GM04503 (cell line): ENCODE measurements at places on chromosomes 4 and X.

- DNase-seq, result peak; percentile 94
These were observed 193.0 kb upstream of the C1QTNF7 start for GRCh38 chr4:15234856-15235126.

GRCh38 chrX:150868625-150869024 is 29.8 kb downstream of the CD99L2 start:
- DNase-seq, result no peak

DNA sequence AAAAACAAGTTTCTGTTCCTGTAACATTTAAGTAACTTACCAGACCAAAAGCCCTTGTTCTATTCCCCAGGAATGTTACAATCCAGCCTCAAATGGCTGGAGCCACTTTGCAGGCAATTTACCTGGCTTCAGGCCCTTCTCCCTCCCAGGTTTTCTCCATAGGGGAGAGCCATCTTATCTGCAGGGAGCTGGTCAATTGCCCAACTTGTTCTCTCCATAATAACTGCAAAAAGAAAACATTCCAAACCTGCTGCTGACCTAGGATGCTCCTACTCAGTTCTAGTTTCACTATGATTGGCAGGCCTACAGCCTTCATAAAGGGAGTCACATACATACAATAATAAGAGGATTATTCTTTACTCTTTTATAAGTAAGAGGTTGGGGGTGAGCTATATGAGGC is 670.7 kb downstream of the PCDH7 start:
- no peak for DNase-seq

DNA sequence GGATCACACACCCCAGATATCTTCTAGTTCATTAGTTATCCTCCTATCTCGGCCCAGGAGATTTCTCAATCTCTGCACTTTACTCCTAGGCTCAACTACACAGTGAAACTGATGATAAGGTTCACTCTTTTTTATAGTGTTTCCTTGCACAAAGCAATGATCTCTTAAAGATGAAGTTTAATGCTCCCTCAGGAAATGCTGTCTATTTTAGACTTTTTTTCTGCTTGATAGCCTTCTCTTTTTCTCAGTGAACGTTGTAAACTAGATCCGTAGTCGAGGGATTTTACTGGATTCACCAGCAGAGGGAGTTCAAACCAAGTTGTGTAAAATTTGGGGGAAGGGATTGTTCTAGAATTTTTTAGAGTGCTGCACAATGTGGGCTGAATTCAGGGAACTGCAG is 269.6 kb downstream of the GBA3 start:
- peak; percentile 17 for DNase-seq

- DNase-seq, result no peak
These were observed 3.3 kb downstream of the RELL1 start for GRCh38 chr4:37682701-37683401.

DNA sequence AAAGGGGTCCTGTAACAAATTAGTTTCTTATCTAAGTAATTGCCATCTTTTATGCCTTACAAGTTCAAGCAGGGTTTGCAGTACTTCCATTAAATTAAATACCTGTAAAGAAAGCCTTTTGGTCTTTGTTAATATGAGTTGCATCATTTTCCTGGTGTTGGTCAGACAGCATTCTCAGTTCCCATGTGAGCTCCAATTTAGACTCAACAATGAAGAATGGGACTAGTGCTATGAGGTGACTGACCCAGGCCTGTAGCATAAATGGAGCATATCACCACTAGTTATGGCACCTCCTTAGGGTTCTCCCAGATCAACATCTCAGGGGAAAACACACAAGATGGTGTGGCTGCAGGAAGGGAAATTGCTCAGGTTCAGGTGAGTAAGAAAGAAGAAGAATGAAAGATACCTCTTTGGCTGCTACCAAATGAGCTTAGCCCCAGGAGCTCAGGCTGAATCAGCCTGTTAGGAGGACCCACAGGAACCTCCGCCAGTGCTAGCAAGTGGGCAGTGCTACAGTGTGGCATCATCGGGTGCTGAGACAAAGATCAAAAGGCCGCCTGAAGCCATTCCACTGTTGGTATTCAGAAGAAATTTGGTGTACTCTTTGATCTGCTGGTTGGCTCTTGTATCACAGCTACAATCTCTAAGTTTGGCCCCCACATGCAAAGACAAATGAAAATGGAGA is 1.8 kb downstream of the TTC29 start:
- DNase-seq, result no peak

GRCh38 chr4:78613522-78614321 is 62.2 kb downstream of the ANXA3 start:
- DNase-seq, result no peak

DNA sequence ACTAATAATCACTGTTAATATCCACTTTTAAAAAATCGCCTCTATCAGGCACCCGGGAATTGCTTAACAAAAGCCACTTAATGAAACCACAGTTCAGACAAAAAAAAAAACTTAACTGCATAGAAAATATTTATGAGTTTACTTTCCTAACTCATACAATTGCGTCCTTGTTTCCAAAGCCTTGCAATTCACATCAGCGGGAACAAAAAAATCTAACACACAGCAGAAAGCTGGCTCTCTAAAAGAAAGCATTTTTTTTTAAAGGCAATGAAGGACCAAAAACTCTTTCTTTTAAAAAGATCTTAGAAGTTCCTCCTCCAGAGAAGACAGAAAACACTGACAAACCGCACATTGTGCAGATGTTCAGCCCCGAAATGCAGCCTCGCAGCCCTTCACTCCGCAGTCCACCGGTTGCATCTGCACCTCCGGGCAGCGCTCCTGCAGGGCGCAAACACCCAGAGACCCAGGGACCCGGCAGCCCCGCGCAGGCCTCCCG is 812 bp downstream of the FAT1 start:
- peak; percentile 10 for DNase-seq

DNA sequence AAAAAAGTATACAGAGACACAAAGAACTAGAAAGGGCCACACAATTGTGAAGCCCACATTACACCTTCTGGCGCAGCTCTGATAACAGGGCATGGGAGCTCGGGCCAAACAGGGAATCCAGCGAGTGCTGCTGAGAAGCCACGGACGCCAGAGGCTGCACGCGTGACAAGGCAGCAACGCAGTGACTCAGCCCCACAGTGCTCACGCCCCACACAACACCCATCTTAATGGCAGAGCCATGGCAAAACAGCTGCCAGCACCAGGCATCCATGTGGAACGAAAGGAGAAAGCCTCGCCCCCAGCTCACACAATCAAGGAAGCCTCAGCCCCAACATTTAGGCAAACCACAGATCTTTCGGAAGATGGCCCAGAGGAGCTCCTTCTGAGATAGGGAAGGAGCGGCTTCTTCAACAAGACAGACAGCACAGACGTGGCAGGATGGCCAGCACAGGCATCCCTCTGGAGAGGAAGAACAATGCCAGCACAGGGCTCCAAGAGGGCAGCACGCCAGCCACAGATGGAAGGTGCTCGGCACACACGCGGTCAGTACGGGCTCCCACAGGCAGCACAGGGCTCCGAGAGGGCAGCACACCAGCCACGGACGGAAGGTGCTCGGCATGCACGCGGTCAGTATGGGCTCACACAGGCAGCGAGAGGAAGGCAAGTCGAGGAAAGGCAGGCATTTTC is 33.1 kb downstream of the GAK start:
- no peak for DNase-seq

DNA sequence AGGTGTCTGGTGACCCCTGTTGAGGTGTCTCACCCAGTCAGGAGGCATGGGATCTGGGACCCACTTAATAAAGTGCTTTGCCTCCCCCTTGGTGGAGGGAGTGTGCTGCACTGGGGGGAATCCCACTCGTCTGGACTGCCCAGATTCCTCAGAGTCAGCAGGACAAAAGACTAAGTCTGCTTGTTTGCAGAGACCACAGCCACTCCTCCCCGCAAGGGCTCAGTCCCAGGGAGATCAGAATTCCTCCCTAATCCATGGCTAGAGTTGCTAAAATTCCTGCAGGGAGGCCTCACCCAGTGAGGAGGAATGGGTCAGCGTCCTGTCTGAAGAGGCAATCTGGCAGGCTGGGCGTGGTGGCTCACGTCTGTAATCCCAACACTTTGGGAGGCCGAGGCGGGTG is 442.2 kb downstream of the PABPC4L start:
- no peak for DNase-seq

- DNase-seq, result no peak
These were observed 10.2 kb downstream of the TIGD2 start for GRCh38 chr4:89121387-89122068.

DNA sequence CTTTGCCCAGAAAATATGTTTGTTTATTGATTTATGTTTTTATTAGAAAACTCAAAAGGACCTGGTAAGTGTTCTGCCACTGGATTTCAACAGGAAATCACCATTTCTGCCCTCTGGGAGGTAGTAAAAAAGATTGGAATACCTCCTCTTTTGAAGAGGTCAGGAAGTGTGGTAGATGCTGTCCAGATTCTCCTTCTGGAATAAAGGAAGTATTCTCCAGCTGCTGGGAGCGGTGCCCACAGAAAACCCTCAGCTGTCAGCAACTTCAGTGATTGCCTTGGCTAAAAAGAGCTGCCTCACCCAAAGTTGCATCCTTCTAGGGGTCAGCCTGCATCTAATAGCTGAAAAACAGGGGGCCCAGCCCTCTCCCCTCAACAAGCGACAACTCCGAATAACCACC is 13.8 kb upstream of the ZNF674 start:
- DNase-seq, result no peak

DNA sequence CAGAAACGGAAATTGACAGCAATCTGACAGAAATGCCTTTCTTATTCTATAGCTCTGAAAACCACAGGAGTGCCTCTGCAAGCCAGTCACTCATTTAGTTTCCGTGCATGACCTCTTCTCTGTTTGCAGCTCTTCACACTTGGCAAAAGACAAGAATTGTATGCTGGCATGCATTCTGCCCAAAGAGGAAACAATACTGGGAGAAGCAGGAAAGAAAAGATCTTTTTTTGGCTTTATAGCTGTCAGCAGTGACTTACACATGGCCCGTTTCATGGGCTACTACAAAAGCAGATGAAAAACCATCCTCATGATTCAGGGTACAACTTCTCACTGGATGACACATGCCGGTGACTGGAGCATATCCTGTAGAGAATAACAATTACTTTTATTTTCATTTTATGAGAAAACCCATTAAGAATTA is 249.4 kb downstream of the ADAMTS3 start:
- peak; percentile 76 for DNase-seq

DNA sequence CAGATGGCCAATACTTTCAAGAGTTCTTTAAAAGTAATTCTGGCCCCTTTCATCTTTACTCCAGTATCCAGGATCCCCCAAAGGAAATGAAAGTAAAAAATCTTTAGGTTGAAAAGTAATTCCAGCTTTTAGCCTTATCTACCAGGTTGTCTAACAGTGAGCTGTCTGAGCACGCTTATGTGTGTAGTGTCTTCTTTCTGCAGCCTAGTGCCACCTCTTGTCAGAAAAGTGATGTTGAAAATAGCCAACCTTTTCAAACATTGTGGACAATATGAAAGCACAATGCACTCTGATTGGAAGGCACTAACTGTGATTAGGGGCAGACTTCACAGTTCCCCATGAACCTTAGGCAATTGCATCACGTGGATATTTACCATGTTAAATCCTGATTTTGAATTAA is 92.1 kb downstream of the RELL1 start:
- DNase-seq, result no peak
